Left lung (tissue), 14 donors: ENCODE measurements at places on chromosomes 4 and X.

GRCh38 chrX:47175588-47175980, 18.0 kb upstream of the UBA1 start:
- peak; percentile 9 for DNase-seq

- DNase-seq = no peak
These were observed 576.7 kb upstream of the DIPK2B start for GRCh38 chrX:45777366-45777765.

DNA sequence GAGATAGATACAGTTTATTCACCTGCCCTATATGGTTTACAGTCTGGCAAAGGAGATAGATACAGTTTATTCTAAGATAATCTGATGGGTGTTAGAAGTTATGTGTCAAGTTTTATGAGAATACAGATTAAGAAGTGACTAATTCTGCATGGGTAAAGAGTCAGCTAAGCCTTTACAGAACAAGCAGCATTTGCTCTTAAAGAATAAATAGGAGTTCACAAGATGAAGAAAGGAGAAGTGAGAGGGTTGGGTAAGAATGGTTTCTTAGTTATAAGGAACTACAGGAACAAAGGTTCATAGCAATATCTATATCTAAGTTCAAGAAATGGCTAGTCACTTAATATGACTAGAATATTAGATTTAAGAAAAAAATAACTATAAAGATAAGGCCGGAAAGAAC, 47.6 kb downstream of the THOC2 start:
- DNase-seq = no peak

- no peak for DNase-seq
These were observed 166.1 kb upstream of the KLF8 start for GRCh38 chrX:56066016-56066415.

GRCh38 chrX:20712811-20713210, 446.1 kb upstream of the RPS6KA3 start:
- DNase-seq = no peak

DNA sequence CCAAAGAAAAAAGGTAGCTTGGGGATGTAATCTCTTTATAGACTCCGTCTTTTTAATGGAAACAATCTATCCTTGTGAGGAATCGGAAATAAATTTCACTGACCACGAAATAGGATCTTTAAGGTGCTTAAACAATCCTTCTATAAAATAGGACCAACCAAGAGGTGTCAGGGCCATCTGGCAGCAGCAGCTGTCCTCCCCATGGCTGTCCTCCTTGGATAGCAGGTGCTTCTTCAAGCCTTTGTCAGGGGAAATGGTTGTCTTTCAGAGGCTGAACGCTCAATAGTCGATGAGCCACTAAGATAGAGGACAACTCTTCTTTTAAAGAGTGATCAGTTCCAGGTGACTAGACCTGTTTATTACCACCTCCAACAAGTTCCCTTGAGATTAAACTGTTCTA, 231.0 kb downstream of the ADGRL3 start:
- DNase-seq = no peak

DNA sequence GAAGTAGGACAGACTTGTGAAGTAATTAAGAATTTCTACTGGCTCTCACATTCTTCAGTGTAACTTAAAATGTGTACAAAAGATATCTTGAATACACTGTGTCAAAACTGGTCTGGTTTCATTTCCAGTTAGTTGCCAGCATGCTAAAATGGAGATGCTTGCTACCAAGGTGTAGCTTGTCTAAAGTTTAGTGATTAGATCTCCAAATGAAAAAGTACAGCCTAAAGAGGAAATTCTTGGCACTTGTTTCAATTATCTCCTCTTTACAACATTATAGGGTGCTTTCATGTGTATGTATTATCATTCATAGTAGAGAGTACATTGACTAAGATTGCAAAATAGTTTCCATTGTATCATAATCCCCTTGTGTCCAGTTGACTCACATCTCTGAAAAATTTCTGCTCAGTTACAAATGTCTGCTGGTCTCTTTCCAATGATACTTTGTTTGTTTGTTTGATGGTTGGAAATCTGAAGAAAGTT, 97.3 kb upstream of the SPRY1 start:
- DNase-seq = no peak

- DNase-seq = no peak
These were observed 2320.1 kb downstream of the ARAP2 start for GRCh38 chr4:33924239-33924638.

GRCh38 chrX:153626025-153626633, 20.9 kb upstream of the DUSP9 start:
- DNase-seq = no peak

GRCh38 chr4:53522334-53522733, 69.0 kb downstream of the LNX1 start:
- no peak for DNase-seq

GRCh38 chr4:152382057-152382785, 153.7 kb downstream of the FBXW7 start:
- peak; percentile 59 for DNase-seq

GRCh38 chrX:23788521-23788920, 5.5 kb downstream of the SAT1 start:
- DNase-seq = no peak

DNA sequence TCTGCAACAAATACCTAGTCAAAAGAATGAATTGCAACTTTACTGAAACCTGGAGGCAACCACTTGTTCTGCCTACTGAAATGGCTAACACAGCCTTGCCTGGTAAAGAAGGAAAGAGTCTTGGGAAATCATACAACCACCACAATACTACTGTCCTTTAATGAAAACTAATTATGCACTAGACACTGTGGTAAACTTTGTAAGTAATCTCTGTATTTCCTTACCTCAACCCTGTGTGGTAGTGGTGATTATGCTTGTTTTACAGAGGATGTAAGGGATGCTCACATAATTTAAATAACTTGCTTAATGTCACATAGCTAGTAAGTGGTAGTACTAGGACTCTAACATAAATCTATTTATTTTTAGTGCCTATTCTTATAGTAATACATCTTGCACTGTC, 44.7 kb downstream of the TMEM156 start:
- no peak for DNase-seq

GRCh38 chrX:133493366-133493765, 78.1 kb upstream of the GPC4 start:
- DNase-seq = no peak

DNA sequence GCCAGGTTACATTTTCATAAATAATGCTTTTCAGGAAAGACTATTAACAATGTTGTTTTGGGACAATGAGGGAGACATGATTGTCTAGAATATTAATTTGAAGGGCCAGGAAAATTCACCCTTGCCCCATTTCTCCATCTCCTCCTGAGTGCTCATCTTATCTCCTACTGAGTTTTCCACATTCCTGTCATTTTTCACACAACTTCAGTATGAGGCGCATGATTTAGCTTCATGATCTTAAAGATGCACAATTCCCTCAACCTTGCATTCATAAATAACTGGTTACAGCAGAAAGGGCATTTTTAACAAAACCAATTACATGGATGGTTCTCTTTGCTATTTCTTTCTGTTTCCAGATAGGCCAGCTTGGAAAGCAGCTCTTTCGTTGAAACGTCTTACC, 1699.2 kb upstream of the IGFBP7 start:
- DNase-seq = no peak
